ENCODE measurements at places on chromosomes 1 and 21. TPM values are rescaled to one million over a fixed set of nuclear protein-coding genes. Genes with fewer than 3 reads are reported as not detected.

- H3K4me3 ChIP-seq = no peak overlapping the region
- H3K36me3 ChIP-seq = no peaks in the 10 kb centered on the region
- no peaks in the 10 kb centered on the region for H3K27me3 ChIP-seq
- no peak overlapping the region for H3K27ac ChIP-seq
- DNase-seq = no peak
Observed at GRCh38 chr1:157596384-157596783, 1.5 kb downstream of the FCRL4 start.

DNA sequence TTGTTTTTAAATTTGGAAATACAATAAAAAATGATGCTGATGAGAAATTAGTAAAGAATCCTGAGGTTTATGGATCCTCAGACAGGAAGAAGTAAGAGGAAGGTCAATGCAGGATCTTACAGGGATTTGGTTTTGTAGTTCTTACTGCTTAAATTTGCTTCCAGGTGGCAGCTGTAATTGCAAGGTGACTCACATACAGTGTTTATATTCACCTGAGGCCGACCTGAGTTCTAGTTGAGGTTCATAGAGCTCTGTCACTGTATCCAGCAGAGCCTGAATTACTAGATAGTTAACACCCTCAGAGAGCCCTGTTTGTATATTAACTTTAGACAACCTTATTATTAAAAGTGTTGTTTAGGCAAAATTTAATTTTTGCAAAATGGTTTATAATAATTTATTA is 1.4 kb upstream of the WDR26 start:
- no peaks in the 10 kb centered on the region for H3K27me3 ChIP-seq
- H3K27ac ChIP-seq = peak overlapping the region; percentile 80
- H3K36me3 ChIP-seq = peaks cover 18% of the 10 kb centered on the region

DNA sequence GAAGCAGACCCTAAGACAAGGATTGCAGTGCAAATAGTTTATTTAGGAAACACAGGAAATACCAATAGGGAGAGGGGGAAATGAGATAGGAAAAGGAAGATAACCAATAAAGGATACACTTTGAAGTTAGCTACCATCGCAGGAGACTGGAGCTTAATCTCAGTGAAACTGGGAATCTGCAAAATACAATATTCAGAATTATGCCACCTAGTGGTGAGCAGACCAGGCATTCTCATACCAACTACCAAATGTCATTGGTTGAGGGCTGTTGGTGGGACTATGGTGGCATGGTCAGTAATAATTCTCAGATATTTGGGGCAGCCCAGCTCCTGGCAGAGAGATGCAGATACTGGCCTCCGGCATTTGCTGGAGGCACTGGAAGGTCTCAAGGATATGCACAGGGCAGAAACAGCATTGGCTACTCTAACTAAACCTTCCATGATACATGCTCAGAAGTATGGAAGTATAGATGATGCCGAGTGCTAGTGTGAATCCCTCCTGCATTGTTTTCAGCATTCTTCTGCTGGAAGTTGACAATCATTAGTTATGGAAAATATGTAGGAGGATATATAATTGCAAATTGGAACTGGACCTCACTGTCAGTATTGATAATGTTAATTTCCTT is 11.8 kb upstream of the ZFP69B start:
- H3K36me3 ChIP-seq = no peaks in the 10 kb centered on the region
- no peaks in the 10 kb centered on the region for H3K27me3 ChIP-seq
- peak; percentile 75 for DNase-seq
- H3K4me1 ChIP-seq = no peaks in the 10 kb centered on the region
- no peak overlapping the region for H3K4me3 ChIP-seq

GRCh38 chr1:65056866-65057265 is 90.5 kb upstream of the JAK1 start:
- H3K36me3 ChIP-seq = peaks cover 17% of the 10 kb centered on the region
- DNase-seq = no peak
- no peaks in the 10 kb centered on the region for H3K27me3 ChIP-seq
- H3K27ac ChIP-seq = no peak overlapping the region

The TSPAN2 gene
- polyA plus RNA-seq = 0.23 TPM

The MAP3K21 gene
- polyA plus RNA-seq = 0.42 TPM

DNA sequence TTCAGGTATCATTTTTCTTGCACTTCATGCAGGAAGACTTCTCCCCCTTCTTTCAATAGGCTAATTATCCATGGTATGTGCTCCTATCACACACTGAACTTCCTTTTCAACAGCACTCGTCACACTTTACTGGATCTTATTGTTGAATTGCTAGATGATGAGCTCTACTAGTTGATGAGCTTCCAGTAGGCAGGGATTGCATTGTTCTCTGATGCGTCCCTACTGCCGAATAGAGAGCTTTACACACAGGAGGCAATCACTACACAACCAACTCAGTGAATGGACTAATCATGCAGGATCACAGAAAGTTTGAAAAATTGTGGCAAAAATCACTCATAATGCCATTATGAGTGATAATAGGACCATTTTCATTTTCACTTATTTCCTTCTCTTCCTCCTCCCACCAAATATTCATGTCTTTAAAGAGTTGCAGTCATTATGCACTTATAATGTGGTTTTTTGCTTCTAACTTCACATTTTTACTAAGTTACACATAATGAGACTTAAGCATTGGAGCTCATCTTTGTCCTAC is 128.1 kb upstream of the ZNF648 start:
- H3K36me3 ChIP-seq = no peaks in the 10 kb centered on the region
- H3K27ac ChIP-seq = no peak overlapping the region
- H3K27me3 ChIP-seq = no peaks in the 10 kb centered on the region
- no peak for DNase-seq

The DRAM2 gene
- 26.4 TPM for polyA plus RNA-seq

GRCh38 chr1:108605633-108606032 is 45.7 kb downstream of the EEIG2 start:
- no peak overlapping the region for H3K27ac ChIP-seq
- H3K4me1 ChIP-seq = peaks cover under 1% of the 10 kb centered on the region
- no peak overlapping the region for H3K4me3 ChIP-seq
- H3K27me3 ChIP-seq = no peaks in the 10 kb centered on the region
- no peak for DNase-seq

The SEMA4A gene
- 2.3 TPM for polyA plus RNA-seq

DNA sequence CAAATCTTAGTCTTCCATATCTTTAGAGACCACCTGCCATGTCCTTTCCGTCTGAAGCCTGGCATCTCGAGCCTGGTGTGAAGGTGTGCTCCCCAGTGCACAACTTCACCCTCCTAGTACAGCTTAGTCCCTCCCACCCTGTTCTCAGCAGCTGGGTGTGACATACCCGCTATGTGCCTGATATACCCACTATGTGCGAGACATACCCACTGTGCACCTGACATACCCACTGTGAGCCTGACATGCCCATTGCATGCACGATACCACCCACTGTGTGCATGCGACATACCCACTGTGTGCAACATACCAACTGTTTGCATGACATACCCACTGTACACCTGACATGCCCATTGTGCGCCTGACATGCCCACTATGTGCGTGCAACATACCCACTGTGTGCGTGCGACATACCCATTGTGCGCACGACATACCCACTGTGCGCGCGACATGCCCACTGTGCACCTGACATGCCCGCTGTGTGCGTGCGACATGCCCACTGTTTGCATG is 3.0 kb upstream of the RRP1 start:
- no peak overlapping the region for H3K27ac ChIP-seq
- no peaks in the 10 kb centered on the region for H3K36me3 ChIP-seq
- DNase-seq = no peak
- no peaks in the 10 kb centered on the region for H3K27me3 ChIP-seq
- H3K4me1 ChIP-seq = peaks cover 11% of the 10 kb centered on the region

The SYPL2 gene
- 0.03 TPM for polyA plus RNA-seq

- no peak overlapping the region for H3K4me3 ChIP-seq
- H3K27ac ChIP-seq = no peak overlapping the region
- no peak for DNase-seq
- no peaks in the 10 kb centered on the region for H3K27me3 ChIP-seq
- H3K36me3 ChIP-seq = peaks cover 37% of the 10 kb centered on the region
Observed at GRCh38 chr1:193241132-193241827, 54.9 kb upstream of the B3GALT2 start.
